ENCODE measurements at places on chromosomes 16 and 17.

DNA sequence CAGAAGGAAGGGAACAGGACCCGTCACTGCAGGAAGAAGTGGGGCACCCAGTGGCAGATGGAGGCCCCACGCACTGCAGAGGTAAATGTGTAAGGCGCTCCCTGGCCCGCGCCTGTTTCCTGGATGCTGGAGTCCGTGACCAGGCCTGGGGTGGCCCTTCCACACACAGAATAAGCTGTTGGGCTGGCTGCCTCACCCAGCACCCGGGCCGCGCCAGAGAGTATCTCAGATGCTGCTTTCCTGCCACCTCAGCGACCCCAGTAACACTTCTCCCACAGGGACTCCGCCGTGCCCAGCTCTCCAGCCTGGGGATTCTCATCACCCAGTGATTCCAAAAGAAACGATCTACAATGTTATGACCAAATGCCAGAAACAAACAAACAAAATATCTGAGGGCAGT, 1993.1 kb downstream of the TP53TG3F start:
- DNase-seq = no peak

GRCh38 chr17:57752031-57752905, 7.2 kb upstream of the CCDC182 start:
- no peak for DNase-seq

- DNase-seq = no peak
These were observed 120.0 kb downstream of the IRF8 start for GRCh38 chr16:86018941-86019340.

- no peak for DNase-seq
These were observed 23.0 kb downstream of the RARA start for GRCh38 chr17:40331743-40332641.

Data from effector CD4-positive, alpha-beta T cell (primary cell).